Fibroblast of skin of left biceps (primary cell): ENCODE measurements at places on chromosomes 13 and 19.

DNA sequence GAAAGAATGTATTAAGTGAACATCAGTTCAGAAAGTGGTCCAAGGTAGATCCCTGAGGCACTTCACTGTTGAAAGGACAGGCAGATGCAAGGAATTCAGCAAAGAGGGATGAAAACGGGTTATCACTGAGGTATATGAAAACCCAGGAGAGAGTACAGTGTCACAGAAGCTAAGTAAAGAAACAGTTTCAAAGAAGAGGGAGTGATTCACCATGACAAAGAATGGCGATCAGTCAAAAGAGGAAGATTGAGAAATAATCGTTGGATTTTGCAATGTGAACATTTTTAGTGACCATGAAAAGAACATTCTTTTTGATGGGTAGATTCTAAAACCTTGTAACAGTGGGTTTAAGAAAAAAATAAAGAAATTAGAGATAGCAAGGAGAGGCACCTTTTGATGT lies 99.3 kb downstream of the EPSTI1 start:
- no peak for DNase-seq

- DNase-seq, result no peak
Measured at GRCh38 chr19:47146920-47147319, 16.3 kb downstream of the SAE1 start.

DNA sequence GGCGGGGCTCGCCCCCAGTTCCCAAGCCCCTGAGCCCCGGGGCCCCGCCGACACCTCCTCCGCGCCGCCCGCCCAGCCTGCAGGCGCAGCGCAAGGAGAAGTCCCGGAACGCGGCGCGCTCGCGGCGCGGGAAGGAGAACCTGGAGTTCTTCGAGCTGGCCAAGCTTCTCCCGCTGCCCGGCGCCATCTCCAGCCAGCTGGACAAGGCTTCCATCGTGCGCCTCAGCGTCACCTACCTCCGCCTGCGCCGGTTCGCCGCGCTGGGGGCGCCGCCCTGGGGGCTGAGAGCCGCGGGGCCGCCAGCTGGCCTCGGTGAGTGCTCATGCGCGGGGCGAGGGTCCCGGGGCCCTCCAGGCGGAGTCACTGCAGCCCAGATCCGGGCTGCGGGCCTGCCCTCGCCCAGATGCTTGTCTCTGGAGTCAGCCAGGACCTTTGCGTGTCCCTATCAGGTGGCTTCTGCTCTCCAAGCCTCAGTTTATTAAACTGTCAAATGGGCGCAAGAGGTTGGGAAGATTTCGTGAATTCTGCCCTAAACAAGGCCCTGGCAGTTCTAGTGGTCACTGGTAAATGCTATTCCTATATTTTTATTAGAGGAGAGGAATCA lies 2.0 kb downstream of the NPAS1 start:
- DNase-seq, result no peak

GRCh38 chr13:114077099-114077932 lies 55.1 kb downstream of the RASA3 start:
- no peak for DNase-seq

GRCh38 chr19:40907968-40908735 lies 26.1 kb upstream of the CYP2A7 start:
- DNase-seq, result no peak

- DNase-seq, result no peak
Measured at GRCh38 chr19:38727868-38728660, 16.2 kb downstream of the CAPN12 start.

DNA sequence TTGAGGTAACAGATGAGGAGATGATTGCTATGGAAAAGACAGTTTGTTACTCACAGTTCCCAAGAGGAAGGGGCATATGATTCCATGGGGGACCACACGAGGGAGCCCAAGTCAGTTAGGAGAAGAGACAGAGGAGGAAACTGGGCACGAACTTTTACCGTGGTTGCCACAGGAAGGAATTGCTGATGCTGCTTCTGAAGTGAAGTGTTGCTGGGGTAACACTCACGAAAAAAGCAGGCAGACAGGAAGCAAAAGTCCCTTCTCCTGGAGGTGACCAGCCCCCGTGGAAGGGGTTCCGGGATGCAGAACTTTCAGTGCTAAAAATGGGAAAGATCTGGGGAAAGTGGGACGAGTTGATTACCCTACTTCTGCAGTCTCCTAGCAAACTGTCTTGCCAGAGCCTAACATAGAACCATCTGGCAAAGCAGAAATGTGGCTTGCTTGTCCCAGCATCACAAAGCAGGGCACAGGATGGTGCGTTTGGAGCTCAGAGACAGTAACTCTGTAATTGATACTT lies 35.4 kb upstream of the MAP3K10 start:
- no peak for DNase-seq

DNA sequence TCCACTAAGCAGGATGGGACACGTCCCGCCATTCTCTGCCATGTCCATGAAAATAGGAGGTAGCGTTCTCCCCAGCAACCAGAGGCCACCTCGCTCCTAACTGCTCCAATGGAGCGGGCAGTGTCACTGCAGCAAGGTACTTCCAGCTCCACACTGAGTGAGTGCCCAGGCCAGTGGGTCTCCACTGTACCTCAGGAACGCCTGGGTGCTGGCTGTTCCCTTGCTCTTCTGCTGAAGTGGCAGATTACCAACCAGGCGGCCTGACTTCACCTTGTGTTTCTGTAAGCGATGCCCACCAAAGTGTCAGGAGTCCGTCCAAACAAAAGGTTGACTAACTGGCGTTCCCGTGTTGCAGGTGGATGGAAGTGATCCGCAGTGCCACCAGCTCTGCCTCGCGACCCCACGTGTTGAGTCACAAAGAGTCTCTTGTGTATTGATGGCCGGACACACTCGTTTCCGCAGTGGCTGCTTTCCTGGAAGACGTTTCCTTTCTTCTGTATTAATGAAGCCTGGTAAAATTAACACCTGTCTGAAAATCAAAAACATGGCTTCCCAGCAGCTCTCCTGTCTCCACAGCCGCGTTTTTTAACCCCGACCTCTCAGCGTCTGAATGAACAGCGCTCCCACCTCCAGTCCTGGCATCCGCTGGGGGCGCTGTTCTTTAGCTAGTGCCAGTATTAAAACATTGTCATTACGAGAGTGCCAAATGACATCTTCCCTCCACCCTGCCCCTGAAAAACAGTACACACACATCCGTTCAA lies 128.8 kb downstream of the STK24 start:
- DNase-seq, result no peak

- DNase-seq, result no peak
Measured at GRCh38 chr13:40146611-40147117, 491.2 kb downstream of the COG6 start.

DNA sequence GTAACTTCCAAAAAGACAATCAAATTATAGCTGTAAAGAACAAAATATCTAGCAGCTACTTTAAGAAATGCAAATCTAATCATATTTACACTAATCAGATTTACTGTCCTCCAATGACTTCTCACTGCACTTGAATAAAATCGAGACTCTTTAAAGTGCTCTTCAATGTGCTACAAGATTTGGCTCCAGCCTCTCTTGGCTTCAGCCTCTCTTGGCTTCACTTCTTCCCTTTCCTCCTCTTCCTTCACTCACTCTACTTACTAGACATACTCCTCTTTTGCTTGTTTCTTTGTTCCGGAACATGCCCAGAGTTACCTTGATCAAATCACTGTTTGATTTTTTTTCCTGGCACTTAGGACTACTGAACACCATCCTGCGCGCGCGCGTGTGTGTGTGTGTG lies 495.4 kb downstream of the LMO7 start:
- no peak for DNase-seq

DNA sequence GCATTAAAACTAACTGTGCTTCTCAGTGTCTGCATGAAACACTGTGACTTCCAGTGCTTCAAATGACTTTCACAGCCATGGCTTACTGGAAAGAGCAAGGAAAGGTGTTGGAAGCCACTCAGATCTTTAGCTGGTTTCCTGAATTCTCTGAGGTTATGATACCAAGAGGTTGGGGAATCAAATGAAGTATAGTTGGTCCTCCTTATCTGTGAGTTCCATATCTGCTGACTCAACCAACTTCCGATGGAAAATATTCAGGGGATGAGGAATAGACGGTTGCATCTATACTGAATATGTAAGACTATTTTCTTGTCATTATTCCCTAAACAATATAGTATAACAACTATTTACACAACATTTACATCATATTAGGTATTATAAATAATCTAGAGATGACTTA lies 32.4 kb downstream of the EPSTI1 start:
- no peak for DNase-seq

GRCh38 chr13:113672002-113672651 lies 5.1 kb downstream of the GRK1 start:
- no peak for DNase-seq

DNA sequence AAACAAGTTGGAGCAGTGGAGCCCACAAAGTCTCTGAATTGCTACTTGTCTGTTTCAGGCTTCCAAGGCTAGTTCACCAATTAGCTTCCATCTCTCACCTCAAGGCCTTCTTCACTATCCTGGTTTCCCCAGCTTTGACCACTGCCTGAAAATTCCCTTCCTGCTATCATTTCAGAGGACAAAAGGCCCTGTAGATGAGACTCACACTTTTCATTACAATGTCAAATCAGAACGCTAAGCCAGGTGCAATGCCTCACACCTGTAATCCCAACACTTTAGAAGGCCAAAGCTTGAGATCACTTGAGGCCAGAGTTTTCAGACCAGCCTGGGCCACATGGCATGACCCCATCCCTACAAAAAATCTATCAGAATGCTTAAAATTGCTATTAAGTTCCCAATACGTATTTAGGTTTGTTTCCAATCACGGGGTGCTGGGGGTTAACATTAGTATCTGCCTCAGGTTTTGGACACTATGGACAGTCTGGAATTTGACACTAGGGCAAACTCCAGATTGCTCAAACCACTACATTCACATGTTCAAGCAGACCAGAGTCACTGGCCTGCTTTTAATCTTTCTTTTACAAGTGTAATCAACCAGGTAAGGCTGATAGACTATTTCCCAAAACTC lies 5.5 kb downstream of the TPT1 start:
- no peak for DNase-seq

GRCh38 chr19:18109733-18110608 lies 12.4 kb downstream of the MAST3 start:
- DNase-seq, result no peak

DNA sequence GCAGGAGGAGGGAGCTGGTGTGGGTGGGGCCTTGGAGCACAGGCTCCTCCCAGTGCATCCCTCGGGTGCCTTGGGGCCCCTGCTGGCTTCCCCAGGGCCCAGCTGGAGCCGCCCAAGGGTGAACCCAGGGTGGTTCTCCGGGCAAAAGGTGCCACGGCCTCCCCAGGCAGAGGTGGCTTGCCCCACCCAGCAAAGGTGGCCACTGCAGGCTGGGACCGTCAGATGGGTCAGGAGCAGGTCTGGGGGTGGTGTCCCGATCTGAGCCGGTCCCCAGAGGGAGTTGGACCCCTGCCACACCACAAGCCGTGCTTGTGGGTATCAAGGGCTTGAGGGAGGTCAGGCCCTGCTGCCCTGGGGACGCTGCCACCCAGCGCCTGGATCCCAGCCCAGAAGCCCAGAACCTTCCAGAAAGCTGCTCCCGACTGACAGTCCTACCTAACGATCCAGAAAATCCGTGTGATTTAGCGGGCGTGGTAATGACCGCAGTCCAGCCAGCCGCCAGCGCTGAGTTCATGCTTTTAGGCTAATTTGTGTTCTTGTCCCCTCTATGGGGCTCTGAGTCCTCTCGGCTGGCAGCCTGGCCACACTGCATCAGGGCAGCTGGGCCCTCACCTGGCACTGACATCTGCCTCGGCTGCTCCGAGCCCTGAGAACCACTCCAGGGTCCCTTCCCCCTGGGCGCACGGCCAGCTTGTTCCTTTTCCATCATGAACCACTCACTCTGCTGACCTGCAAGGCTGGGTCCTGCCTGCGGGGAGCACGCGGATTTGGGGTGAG lies 5.0 kb upstream of the GRIN3B start:
- DNase-seq, result no peak

DNA sequence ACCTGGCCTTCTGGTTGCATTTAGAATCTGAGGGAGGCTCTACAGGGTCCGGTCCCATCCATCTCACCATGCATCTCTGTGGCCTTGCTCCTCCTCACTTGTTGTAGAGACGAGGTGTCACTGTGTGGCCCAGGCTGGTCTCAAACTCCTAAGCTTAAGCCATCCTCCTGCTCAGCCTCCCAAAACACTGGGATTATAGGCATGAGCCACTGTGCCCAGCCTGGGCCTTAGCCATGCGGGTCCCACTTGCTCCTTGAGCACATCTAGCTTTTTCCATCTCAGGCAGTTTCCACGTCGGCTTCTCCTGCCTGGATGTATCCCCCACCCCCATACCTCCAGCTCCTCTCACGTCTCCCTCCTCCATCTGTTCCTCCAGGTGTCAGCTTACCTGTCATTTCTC lies 9.8 kb downstream of the ELSPBP1 start:
- no peak for DNase-seq

DNA sequence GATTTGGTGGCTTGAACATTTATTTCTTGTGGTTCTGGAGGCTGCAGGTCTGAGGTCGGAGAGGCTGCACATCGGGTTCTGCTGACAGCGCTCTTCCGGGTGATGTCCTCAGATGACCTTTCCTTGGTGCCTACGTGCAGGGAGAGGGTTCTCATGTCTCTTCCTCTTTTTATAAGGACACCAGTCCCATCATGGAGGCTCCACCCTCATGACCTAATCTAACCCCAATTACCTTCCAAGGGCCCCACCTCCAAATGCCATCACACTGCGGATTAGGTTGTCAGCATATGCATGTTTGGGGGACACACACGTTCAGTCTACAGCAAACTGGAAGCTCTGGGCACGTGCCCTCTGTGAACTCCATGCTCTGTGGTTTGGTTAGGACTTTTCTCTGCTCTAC lies 338.6 kb downstream of the FGF9 start:
- no peak for DNase-seq

- no peak for DNase-seq
Measured at GRCh38 chr13:112569821-112570220, 18.1 kb downstream of the TUBGCP3 start.

DNA sequence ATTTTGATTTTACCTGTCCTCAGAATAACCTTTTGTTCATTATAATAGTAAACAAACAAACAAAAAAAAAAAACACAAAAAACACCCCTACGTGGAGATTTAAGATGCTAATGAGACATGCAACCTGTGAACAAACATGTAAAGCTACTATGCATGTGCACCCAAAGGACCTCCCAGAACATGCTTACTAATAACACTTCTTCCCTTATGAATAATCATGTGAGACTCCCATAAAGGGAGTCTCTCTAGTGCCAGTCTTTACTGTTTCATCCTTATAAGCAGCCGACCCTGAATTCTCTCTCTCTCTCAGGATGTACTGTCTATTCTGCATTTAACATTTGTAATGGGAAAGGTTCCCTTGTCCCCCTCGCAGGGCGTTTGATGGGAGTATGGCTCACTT lies 1051.1 kb downstream of the PCDH17 start:
- no peak for DNase-seq

- DNase-seq, result no peak
Measured at GRCh38 chr19:43300876-43301765, 31.8 kb upstream of the PSG9 start.

DNA sequence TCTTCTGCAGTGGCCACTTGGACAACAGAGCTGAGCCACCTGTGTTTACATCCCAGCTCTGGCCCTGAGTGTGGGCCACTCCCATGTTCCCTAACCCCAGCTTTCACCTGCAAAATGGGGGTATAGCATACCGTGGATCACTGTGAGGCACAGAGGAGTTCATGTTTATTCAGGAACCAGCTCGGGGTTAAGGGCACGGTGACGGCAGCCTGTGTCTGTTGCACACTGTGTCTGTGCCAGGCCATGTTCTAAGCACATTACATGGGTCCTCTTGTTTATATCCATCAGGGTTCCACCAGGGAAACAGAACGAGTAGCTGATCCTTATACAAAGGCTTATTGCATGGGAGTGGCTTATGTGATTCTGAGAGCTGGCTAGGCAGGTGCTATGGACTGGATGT lies 14.0 kb upstream of the IGLON5 start:
- no peak for DNase-seq
